ENCODE measurements at places on chromosomes 2 and 18.
A peak's percentile ranks its signal among the peaks of the same experiment; 100 is the strongest.

DNA sequence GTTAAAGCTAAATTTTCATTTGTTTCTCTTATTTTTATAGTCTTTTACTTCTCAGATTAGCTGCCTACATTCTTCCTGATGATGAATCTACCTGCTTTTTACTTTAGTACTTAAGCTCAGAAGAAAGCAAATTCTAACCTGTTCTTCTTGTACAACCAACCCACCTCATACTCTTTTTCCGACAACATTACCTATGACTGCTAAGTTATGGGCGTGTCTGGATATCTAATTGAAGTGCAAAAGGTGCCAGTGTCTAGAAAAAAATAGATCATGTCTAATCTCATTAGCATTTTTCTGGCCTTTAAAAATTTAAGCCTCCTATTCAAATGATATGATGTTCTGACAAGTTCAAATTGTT, 1.5 kb upstream of the RGPD4 start:
- no peak for DNase-seq

GRCh38 chr2:117401582-117401981, 412.9 kb upstream of the DDX18 start:
- DNase-seq: no peak

- no peak for DNase-seq
Measured at GRCh38 chr2:19176977-19177376, 181.4 kb downstream of the OSR1 start.

- DNase-seq: no peak
Measured at GRCh38 chr2:164412831-164413230, 208.5 kb downstream of the GRB14 start.

DNA sequence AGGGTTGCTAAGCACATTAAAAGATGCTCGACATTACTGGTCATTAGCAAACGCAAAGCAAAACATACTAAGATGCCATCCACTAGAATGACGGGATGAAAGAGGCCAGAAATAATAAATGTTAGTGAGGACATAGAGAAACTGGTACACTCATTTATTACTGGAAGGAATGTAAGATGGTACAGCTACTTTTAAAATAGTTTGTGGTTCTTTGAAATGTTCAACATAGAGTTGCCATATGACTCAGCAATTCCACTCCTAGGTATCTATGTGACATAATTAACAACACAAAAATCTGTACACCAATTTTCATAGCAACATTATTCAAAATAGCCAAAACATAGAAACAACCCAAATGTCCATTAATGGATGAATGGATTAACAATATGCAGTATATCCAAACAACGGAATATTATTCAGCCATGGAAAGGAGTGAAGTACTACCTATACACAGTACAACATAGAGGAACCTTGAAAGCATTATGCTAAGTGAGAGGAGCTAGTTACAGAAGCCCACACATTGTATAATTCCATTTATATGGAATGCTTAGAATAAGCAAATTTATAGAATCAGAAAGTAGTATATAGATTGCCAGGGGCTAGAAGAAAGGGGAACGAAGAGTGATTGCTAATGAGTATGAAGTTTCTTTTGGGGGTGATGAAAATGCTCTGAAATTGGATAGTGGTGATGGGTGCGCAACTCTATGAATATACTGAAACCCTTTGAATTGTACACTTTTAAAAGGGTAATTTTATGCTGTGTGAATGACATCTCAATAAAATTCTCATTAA, 61.9 kb upstream of the IL1R1 start:
- no peak for DNase-seq

DNA sequence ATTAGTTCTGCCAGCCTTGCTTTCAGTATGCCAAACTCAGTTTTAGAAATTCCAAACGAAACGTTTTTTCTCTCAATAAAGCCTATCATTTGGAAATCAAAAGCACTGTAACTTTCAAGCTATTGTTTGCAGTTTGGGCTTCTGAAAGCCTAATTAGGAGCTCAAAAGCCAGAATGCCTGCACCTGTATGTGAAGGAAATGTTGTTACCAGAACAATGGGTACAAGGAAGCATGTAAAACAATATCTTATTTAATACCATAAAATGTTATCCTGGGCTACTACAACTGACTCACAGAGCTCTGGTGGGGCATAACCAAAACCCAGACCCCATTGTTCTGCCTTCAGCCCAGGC, 12.6 kb upstream of the GULP1 start:
- DNase-seq: no peak

DNA sequence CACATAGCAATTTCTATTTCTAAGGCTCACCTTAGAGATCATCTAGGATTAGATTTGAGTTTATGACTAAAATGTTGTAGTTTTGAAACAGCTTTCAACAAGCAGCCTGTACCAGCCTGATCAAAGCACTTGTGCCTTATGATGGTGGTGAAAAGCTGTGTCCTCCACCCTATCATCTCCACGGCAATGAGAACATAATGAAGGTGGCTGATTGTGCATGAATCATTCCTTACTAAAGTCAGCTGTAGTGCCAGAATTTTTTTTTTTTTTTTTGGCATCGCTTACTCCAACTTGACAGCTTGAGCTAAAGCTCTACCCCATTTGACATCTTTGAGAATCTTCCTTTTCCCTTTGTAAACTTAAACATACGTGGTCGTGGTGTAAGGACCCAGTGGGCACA, 86.0 kb downstream of the DCC start:
- DNase-seq: no peak

DNA sequence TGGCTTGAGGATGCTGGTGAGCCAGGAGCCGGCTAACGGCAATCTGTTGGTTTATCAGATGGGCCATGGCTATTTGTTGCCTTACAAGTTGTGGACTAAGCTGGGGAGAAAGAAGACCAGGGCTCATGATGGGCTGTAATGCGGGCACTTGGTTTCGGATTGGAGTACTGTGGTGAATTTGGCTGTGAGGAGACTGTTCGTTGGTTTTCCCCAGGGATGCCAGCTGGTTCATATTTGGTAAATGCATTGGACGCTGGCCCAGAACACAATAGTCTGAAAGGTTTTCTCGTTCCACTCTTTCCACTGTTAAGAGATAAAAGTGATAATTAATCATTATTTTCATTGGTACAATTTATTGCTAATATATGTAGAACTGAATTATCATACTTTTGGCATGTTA, 108.9 kb downstream of the SATB2 start:
- no peak for DNase-seq

DNA sequence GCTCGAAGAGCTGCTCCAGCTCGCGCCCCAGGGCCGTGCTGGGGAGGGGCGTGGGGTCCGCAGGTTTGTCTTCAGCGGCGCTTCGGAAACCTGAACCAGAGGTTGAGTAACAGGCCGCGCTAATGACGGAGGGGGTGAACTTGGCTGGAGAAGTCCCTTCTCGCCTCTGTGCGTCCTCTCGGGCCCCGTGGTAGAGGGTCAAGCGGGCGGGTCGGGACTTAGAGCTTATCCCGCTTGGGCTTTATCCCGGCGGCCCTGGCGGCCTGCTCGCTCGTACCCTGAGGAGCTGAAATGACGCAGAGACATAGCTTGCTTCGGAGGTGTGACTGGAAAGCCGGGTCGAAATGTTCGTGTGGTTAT, 479 bp downstream of the RNMT start:
- peak; percentile 48 for DNase-seq

- no peak for DNase-seq
Measured at GRCh38 chr18:27366665-27367064, 181.6 kb upstream of the CHST9 start.

- no peak for DNase-seq
Measured at GRCh38 chr2:224523626-224524577, 61.3 kb downstream of the CUL3 start.

DNA sequence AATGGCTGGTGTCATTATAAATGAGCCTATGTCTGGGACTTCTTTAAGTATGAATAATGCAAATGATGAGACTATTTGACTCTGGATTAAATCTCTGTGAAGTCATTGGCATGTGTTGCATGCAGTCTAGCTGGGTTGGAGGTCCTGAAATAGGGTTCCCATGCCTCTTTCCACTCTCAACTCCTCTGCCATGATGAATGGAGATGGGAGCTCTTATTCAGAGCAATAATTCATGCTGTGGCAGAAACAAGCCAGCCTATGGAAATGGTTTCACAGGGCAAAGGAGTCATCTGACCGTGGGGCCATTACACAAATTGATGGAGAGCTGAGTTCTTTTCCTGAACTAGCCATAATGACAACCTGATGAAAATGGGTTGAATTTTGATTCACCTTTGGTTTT, 15.5 kb upstream of the CCDC195 start:
- DNase-seq: no peak

- DNase-seq: no peak
Measured at GRCh38 chr2:42246562-42246961, 77.4 kb downstream of the EML4 start.

DNA sequence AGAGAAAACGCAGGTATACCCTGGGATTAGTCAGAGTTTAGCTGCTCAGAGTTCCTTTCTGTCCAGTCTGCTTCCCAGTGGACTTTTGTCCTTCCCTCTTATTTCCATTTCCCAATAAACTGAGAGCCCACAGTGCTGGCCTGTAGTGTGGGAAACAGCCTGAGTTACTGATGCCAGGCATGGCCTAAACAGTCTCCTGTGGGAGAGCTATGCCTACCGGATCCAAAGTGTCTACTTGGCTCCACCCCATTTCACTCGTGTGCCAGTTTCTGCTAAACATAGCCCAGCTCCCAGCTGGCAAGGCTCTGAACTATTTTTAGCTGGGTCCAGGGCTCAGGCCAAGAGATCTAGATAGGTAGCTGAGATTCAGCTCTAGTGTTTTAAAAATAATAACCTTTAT, 15.6 kb upstream of the PPP1CB start:
- no peak for DNase-seq

GRCh38 chr2:183059561-183059960, 19.0 kb upstream of the DUSP19 start:
- no peak for DNase-seq

- no peak for DNase-seq
Measured at GRCh38 chr2:84704505-84705244, 176.2 kb downstream of the TRABD2A start.

DNA sequence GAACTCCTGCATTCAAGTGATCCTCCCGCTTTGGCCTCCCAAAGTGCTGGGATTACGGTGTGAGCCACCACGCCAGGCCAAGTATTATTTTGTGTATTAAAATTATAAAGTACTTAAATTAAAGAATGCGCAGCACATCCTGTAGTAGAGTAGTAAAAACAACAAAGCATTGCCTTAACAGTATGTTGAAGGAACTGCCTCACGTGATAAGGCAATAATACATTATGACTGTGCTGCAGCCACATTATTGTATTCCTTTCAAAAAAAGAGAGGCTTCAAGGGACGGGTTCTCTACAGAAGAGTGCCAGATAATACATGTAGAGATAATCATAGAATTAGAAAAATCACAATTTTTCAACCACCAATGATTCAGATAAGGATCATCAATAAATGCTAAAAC, 33.7 kb downstream of the C2orf76 start:
- DNase-seq: no peak

- DNase-seq: no peak
Measured at GRCh38 chr2:126882181-126882580, 16.5 kb upstream of the TEX51 start.

DNA sequence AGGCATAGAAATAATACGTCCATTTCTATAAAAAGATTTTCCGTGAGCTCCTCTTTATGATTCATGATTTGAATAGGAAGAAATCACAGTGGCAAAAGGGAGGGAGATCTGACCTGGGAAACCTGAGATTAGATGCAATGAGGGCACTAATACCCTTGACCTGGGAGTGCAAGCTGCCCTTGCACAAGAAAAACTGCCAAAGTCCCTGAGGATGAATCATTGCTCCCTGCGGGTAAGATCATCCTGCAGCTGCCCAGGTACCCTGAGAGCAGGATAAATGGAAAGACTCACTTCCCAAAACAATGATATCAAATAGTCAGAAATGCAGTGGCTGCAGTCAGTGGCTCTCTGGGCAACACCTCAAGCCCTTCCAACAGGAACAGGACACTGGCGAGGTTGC, 11.6 kb downstream of the FHL2 start:
- DNase-seq: no peak

GRCh38 chr18:79516441-79516931, 120.8 kb downstream of the NFATC1 start:
- no peak for DNase-seq

- no peak for DNase-seq
Measured at GRCh38 chr2:76149846-76150245, 439.1 kb upstream of the GCFC2 start.

- DNase-seq: no peak
Measured at GRCh38 chr2:112827604-112828185, 8.9 kb downstream of the IL1B start.

DNA sequence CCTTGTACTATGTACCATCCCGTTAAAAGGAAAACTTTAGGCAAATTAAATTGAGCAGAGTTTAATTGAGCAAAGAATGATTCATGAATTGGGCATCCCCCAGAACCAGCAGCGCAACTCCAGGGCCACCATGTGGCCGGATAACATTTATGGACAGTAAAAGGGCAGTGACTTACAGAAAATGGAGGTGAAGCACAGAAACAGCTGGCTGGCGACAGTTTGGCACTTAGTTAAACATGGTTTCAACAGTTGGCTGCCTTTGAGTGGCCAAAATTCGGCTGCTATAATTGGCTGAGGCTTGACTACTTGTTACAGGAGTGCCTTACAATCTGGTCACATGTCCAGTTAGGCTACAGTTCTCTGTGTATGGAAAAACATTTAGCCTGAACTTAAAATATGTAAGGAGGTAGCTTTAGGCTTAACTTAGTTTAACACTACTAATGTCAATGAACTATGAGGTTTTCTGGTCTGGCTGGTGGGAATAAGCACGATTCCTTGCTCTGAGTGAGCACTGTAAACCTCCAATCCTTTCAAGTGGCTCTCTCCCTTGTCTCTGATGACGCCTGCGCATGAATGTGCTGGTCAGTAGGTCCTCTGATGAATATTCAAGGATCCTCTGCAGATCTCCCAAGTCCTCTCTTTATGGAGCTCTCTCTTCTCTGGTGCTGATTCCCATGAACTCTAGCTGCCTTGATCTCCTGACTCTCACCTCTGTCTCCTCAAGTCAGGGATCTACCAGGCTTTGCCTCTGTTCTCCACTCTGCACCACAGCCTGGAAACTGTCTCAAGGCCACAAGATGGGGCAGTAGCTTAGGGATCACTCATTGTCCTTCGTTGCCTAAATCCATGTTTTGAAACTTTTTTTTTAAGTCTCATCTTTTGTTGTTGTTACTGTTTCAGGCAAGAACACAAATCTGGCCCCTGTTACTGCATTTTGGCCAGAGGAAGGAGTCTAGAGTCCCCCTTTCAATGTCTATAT, 24.4 kb upstream of the RAB31 start:
- no peak for DNase-seq

DNA sequence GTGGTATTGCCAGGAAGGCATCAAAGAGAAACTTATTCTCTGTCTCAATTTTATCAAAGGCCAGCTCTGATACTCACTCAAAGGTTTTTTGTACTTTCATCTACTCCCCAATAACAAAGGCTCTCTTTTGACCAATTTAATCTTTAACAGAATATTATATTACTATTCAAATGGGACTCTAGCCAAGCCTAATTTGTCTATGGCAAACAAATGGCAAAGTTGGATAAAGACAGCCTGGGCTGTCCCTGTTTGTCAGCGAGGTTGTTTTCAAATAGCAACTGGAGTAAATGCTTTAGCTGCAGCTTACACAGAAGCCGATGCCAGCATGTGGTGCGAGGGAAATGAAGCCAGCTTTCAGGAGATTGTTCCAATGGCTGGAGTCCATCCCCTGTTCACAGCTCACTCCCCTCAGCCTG, 80.1 kb upstream of the CTNNA2 start:
- DNase-seq: no peak

- DNase-seq: no peak
Measured at GRCh38 chr2:64359892-64360657, 93.9 kb upstream of the LGALSL start.

- DNase-seq: no peak
Measured at GRCh38 chr2:134127496-134127895, 126.4 kb upstream of the MGAT5 start.

- no peak for DNase-seq
Measured at GRCh38 chr18:50189160-50189559, 5.8 kb downstream of the MYO5B start.

- DNase-seq: no peak
Measured at GRCh38 chr2:50535971-50536759, 495.8 kb downstream of the NRXN1 start.
